Stimulated activated CD4-positive, alpha-beta T cell treated with anti-CD3 and anti-CD28 coated beads, Interleukin-12 subunit alpha, Interleukin-12 subunit beta, amount 100 ng/mL, for 24 hours (primary cell): ENCODE measurements at places on chromosomes 4 and X.

DNA sequence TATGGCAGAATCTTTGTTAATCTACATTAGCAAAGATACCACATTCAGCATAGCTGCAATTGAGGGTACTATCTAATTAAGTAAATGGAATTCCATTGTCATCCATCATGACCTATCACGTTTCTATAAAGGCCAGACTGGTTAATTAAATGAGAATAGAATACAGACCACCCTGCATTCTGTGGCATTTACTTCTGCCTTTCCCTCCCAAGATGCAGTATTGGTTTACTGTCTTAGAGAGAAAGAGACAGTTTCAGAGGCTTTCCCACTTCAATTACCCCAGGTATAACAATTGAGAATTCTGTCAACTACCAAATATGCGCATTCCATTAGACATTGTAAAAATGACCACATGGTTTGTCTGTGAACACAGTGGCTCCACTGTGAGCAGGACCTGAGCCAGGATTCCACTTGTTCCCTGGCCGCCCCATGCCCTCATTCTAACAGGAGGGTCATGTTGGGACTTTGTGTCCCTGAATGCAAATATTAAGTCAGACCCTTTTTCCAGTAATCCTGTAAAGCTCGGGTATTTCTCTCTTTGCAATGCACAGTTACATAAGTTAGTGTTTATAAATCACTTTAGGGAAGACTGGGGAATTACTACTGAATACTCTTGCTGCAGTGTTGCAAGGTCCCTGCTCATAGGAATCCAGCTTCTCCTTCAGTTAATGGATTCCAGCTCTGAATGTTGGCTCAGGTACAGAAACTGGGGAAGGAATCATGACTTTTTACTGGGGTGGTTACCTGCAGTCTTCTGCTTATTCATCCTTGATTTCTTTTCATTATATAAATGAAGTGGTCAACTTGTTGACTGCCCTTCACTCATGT is 261.0 kb downstream of the PDGFC start:
- DNase-seq = no peak

DNA sequence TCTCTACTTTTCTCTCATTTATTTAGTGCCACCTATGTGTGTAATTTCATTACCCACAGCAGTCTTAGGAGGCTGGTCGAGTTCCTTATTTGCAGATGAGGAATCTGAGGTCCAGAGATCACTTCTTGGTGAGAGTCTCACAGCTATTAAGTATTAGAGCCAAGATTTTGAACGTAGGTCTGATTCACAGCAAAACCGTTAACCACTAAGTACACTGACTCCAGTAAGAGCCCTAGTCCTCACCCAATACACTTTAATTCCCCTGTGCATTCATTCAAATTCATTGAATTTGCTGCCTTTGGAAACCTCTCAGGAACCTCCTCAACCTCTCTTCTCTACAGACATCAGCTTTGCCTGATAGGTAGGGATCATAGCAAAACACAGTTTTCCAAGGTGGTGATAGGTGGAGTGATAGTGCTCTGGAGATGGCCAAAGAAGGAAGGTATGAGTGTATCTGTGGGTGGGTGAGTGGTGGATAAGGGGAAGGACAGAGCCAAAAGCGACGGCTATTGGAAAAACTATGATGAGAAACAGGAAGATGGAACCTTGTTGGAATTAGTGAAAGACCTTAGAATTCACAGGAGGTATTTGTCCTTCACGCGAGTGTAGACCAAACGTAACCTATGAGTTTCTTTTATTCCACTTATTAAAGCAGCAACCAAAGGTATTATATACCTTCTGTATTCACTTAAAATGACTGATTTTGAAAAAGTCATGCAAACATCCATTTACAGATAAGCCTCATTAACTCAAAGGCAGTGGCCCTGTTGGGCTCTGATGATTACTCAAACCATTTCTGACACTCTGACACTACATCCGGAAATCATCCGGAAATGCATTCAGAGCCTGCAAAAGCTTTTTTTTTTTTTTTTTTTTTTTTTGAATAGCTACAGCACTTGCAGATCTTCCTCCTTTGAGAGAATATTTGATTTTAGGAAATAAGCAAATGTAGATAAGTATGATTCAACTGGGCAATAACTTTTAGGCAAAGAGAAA is 6.3 kb downstream of the FMR1 start:
- DNase-seq = no peak

DNA sequence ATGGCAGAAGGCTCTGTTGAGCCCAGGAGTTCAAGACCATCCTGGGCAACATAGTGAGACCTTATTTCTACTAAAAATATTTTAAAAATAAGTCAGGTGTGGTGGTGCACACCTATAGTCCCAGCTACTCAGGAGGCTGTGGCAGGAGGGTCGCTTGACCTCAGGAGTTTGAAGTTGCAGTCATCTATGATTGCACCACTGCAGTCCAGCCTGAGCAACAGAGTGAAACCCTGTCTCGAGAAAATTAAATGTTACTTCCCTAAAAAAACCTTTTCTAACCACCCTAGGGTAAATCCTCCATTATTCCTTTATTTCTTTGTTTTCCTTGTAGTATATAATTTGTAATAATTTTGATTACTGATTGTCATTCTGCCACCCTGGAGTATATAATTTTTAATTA is 7.9 kb downstream of the FAM200B start:
- no peak for DNase-seq

DNA sequence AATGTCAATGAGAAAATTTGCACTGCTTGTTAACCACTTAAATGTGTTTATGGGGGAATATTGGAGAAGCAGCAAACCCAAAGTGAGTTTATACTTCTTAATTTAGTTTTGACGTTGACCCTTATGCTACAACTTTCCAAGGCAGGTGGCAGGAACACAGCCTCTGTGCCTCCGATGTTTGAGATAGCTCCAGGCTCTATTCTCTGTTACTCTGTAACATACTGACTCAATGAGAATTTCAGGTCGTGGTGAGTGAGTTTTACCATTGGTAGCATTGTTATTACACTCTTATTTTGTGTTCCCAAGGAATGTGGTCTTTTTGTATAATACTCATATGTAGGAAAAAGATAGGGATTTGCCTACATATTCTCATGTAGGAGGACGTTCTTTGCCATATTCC is 210.7 kb downstream of the BMPR1B start:
- no peak for DNase-seq

DNA sequence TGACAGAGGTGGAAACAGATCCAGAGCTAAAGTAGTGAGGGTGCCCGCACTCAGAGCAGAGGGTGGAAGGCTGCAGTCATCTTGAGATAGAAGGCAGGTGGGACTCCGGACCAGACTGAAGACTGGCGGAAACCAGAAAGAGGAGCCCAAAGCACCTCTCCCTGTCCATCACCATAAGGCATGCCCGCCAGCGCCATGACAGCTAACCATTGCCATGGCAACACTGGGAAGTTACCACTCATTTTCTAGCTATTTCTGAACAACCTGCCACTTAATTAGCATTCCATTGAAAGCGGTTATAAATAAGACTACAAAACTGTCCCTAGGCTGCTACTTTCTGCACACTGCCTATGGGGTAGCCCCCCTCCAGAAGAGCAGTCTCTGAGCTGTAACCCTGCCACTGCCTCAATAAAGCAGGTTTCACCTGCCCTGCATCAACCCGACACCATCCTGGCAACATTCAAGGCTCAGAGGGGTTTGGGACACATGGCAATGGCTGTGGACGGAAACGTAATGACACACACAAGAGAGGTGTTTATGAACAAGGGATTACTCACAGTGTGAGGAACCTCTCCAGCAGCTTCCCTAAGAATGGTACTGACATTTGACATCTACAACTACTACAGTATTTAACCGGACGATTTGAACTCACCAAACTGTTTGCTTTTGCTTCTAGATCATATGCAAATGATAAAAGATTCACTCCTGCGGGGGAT is 27.8 kb upstream of the FGFBP2 start:
- DNase-seq = no peak

DNA sequence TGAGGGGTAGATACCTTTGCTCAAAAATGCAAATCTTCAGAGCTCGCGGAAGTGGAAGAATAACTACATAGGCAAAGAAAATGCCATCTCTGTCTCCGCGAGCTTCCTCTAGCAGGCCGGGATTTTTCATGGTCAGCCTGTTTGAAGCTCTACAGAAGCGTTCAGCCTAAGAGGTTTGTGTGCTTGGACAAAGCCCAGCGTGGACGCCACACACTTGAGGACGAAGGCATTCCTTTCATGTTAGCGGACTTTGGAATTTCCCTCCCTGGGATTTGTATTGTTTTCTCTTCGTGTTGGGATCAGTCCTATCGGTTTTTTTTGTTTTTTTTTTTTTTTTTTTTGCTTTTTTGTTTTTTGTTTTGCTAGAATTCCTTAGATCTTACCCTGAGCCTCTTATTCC is 53.7 kb downstream of the SMIM31 start:
- no peak for DNase-seq

- DNase-seq = no peak
Measured at GRCh38 chr4:74320559-74321118, 12.4 kb downstream of the EPGN start.

GRCh38 chr4:137685357-137685756 is 153.1 kb upstream of the PCDH18 start:
- no peak for DNase-seq

DNA sequence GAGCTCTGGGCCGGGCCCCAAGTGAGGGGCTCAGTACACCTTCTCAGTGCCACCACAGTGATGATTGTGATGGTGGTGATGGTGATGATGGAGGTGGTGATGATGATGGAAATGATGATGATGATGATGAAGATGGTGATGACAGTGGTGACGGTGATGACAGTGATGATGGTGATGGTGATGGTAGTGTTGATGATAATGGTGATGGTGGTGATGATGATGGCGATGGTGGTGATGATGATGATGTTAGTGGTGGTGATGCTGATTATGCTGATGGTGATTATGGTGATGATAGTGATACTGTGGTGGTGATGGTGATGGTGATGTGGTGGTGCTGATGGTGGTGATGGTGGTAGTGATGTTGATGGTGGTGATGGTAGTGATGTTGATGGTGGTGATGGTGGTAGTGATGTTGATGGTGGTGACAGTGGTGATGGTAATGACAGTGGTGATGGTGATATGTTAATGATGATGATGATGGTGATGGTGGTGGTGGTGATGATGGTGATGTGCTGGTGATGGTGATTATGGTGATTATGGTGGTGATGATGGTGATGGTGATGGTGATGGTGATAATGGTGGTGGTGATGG is 29.9 kb downstream of the HMX1 start:
- DNase-seq = no peak

GRCh38 chrX:15373976-15374375 is 10.2 kb downstream of the VEGFD start:
- no peak for DNase-seq

GRCh38 chr4:112127803-112128202 is 17.5 kb upstream of the FAM241A start:
- DNase-seq = no peak

GRCh38 chr4:45353161-45353560 is 626.8 kb upstream of the GNPDA2 start:
- no peak for DNase-seq

DNA sequence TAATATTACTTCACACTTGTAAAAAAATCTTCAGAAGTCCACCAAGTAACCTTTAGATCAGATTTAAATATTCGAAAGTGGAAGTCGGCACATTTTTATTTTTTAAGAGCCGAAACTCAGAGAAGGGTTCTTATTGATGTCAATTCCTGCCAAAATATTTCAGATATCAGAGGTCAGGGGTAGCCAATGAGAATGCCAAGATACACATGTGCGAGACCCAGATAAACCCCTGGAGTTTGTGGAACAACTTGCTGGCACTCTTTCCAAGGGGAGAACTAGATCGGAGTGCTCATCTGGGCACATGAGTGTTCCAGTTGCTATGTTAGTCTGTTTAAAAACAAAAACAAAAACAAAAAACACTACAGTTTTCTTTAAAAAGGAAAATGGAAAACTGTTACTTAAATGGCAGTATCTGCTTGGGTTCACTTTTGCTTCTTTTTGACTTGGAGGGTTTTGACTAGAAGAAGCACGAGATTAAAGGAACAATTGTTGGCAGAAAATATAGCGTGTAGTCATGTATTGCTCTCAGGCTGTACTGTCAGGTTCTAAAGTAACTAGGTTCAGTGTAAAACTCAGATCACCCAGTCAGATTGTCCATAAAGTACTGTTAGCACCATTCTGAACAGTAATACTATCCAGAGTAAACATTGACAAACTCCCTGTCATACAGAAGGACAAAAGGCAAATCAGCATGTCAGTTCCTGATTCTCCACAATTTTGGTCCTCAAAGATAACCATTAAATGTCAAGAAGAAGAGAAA is 188.0 kb upstream of the PACRGL start:
- DNase-seq = no peak

- DNase-seq = no peak
Measured at GRCh38 chr4:149173241-149174013, 642.2 kb downstream of the IQCM start.
